ENCODE measurements at places on chromosomes 2 and 18. TPM values are rescaled to one million over a fixed set of nuclear protein-coding genes. Genes with fewer than 3 reads are reported as not detected.

DNA sequence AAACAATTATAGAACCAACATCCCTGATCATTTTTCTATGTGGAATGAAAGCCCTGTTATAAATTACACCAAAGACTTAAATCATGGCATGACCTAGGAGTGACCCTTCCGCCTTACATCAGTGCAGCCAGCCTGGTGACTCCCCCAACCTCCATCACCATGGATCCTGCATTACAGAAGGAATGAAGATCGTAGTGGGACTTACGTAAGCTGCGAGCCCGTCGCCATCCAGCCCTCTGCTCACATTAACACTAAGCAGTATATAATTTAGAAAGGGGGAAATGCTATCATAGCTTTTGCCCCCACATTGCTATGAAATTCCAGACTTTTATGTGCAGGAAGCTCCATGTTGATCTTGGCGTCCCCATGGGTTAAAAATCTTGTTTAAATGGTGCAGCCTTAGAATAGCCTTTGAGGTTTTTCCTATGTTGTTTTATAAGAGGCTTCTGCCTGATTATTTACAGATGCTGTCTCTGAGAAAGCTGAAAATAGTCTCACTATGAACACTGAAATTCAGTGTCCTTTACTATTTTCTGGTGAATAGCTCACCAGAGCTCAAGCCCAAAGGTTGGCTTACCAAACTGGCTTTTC lies 76.3 kb downstream of the COLEC12 start:
- DNase-seq = no peak

- no peak for DNase-seq
These were observed 133.0 kb upstream of the SLC14A2 start for GRCh38 chr18:45482286-45482685.

Gene IL1RL1
- total RNA-seq = 0.32 TPM

GRCh38 chr2:46748121-46748520 lies 167.5 kb downstream of the MCFD2 start:
- DNase-seq = no peak

GRCh38 chr18:48000701-48001100 lies 70.2 kb upstream of the SMAD2 start:
- no peak for DNase-seq

DNA sequence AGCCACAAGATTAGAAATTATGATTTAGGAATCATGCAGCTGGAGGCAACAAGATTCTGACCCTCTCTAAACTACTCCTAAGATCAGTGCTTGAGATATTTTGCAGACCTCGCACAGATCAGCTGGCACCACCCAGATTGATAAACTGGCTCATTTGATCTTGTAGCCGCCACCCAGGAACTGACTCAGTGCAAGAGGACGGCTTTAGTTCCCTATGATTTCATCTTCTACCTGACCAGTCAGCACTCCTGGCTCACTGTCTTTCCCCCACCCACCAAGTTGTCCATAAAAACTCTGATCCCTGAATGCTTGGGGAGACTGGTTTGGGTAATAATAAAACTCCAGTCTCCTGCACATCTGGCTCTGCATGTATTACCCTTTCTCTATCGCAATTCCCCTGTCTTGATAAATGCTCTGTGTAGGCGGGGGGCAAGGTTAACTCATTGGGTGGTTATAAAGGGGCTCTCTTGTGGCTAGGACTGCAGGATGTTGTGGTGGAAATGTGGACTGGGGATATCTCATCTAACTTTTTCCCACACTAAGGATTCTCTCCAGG lies 96.1 kb downstream of the ARL6IP6 start:
- DNase-seq = peak; percentile 3

Gene FAM110C
- total RNA-seq = not detected

Gene IL37
- not detected for total RNA-seq

DNA sequence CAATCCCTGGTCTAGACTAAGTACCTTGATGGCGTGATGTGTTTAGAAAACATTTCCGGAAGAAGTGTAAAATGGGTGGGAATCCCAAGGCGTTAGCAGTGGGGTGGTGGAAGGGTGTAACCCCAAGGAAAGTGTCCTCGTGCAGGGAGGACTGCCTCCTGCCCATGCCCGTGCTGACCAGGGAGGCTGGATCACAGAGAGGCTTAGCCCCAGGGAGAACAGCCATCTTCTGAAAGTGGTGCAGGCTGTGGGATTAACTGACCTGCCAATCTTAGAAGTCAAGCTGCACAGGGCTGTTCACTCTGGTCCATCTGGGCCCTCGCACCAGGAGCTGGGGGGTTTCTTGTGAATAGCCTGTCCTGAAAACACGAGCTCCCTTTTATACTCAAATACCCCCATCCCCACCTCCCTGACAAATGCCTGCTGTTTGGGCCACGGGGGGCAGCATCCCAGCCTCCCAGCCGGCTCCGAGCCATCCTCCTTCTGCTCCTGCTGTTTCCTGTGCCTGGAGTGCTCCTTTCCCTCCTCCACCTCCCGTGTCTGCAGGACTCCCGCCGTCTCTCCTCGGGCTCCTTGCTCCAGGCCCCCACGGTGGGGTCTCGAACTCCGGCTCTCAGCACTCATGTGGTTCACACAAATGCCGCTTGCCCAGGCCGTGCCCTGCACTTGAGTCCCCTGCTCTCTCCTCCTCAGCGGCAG lies 52.1 kb upstream of the PXDN start:
- no peak for DNase-seq

Gene STRADB
- total RNA-seq = 55.7 TPM

GRCh38 chr18:21163647-21164547 lies 52.3 kb upstream of the ROCK1 start:
- DNase-seq = peak; percentile 83
